ENCODE measurements at places on chromosomes 2 and 18. TPM values are rescaled to one million over a fixed set of nuclear protein-coding genes. Genes with fewer than 3 reads are reported as not detected.

- H3K27me3 ChIP-seq: no peaks in the 10 kb centered on the region
- no peaks in the 10 kb centered on the region for H3K4me1 ChIP-seq
- no peak overlapping the region for H3K27ac ChIP-seq
- DNase-seq: no peak
Observed at GRCh38 chr2:122680662-122681061, 925.2 kb downstream of the TSN start.

DNA sequence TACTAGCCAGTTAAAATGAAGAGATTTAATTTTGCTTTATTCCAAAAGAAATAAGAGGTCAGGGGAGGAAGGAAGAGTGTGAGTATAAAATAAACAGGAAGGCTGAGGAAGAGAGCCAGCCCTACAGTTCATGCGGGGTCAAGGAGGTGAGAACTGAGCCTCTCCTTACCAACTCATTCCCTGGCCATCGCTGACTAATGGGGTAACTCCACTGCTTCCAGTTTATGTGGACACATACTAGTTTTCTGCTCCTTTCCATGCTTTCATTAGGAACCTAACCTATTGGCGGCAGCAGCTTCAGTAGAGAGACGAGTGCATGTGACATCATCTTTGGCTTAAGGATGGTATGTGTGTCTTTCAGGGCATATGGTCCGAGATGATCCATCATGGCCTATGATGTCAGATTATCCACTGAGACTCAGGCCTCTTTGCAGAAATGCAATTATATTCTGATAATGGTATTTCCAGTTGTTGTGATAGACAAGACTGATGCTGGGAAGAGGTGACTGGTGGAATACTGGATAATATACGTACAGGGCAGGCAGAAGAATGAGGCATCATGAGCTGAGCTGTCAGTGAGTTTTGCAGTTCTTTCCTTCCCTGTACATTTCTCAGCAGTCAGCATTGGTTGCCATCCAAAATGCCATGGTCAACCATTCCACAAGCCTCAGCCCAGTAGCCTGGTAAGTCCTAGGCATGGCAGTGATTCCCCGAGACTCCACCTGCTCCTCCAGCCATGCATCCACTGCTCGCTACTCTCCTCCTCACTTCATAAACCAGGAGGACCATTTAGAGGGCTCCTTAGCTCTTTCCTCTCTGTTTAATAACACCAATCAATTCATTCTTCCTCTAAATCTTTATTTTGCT lies 184.6 kb upstream of the OSR1 start:
- H3K4me3 ChIP-seq: no peak overlapping the region
- H3K4me1 ChIP-seq: no peaks in the 10 kb centered on the region
- no peaks in the 10 kb centered on the region for H3K27me3 ChIP-seq
- no peaks in the 10 kb centered on the region for H3K36me3 ChIP-seq

DNA sequence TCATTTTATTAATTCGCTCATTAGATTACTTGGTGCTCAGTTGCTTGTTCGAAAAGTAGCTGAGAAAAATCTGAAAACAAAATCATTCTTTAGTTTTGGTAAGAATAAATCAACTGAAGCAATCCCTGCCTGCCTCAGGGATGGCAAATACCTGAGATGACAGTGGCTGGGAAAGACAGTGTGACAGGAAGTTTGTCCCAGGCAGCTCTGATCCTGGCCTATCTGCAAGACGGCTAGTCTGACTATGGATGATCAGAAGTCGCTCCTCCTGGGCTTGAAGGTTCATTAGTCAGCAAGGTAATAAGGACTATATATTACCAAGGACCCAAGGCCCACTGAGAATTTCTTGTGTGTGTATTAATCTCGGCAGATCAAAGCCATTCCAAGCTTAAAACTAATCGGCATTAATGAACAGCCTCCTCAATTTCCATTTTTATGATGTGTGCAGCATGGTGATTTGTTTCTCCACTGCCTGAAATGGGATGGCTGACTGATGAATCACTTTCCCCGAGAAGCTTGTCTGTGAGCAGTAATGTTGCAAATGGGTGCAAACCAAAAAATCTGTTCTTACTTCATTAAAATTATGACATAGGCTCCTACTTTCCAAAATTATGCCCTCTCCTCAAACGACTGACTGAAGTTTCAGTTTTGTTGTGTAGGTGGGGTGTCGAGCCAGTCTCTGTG lies 199.9 kb downstream of the ACTR3 start:
- no peak overlapping the region for H3K27ac ChIP-seq
- no peaks in the 10 kb centered on the region for H3K27me3 ChIP-seq
- no peaks in the 10 kb centered on the region for H3K36me3 ChIP-seq
- H3K4me1 ChIP-seq: no peaks in the 10 kb centered on the region

DNA sequence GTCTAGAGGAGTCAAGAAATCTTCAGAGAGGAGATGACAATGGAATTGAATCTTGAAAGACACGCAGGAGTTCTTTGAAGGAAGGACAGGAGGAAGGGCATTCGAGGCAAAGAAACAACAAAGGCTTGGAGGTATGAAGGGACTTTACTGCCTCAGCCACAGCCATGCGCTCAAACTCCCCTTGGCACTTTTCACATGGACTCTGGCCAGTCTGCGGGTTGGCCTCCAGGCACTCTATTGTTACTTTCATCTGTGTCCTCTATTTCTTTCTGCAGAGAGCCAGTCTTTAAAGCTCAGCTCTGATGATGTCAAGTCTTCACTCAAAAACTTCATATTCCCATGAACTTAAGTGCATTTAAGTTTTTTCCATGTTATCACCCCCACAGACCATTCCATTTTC lies 95.4 kb downstream of the ZAP70 start:
- H3K4me1 ChIP-seq: no peaks in the 10 kb centered on the region
- no peak overlapping the region for H3K27ac ChIP-seq
- no peak overlapping the region for H3K4me3 ChIP-seq
- DNase-seq: no peak
- no peaks in the 10 kb centered on the region for H3K27me3 ChIP-seq
- peaks cover 17% of the 10 kb centered on the region for H3K36me3 ChIP-seq

DNA sequence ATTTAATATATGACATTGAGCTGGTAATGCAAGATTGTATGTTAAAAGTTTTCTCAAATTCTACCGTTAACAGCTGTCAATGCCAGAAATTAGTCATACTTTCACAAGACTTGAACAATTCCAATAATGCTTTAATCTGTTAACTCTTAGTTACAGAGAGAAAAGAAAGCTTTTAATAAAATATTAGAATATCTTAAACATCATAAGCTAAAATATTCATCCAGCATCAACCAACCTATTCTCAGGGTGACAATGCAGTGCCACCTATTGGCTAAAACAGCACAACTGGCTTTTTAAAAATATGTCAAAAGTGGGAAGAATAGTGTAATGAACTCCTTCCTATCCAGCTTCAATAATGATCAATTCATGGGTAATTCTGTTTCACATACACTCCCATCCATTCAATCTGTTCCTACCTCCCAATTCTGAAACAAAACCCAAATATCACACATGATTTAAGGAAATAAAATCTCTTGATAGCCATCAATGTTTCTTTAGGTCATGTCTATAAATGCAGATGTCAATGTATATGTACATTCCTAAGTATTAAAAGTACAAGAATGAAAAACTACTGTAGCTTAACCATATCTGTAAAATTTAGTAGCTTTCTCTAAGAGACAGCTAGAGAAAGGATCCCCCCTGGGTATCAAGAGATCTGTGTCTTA lies 79.8 kb upstream of the CCDC141 start:
- H3K27ac ChIP-seq: no peak overlapping the region
- no peaks in the 10 kb centered on the region for H3K36me3 ChIP-seq
- no peaks in the 10 kb centered on the region for H3K27me3 ChIP-seq

DNA sequence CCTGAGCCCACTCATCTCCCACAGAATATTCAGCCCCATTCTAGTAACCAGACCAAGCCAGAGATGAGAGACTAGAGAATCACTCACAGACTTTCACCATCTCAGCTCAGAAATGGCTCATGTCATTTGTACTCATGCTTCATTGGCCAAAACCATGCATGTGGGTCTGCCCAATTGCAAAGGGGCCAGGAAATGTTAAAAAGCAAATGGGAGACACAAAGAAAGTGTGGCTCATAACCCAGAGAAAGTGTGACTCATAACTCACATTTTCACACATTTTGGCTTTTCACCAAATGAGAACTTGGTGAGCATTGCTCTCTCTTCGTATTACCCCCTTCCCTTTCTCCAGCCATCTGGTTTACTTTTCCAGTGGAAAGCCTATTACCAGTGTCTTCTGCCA lies 66.2 kb downstream of the MDH1 start:
- no peaks in the 10 kb centered on the region for H3K36me3 ChIP-seq
- DNase-seq: no peak
- peaks cover 5% of the 10 kb centered on the region for H3K27me3 ChIP-seq

DNA sequence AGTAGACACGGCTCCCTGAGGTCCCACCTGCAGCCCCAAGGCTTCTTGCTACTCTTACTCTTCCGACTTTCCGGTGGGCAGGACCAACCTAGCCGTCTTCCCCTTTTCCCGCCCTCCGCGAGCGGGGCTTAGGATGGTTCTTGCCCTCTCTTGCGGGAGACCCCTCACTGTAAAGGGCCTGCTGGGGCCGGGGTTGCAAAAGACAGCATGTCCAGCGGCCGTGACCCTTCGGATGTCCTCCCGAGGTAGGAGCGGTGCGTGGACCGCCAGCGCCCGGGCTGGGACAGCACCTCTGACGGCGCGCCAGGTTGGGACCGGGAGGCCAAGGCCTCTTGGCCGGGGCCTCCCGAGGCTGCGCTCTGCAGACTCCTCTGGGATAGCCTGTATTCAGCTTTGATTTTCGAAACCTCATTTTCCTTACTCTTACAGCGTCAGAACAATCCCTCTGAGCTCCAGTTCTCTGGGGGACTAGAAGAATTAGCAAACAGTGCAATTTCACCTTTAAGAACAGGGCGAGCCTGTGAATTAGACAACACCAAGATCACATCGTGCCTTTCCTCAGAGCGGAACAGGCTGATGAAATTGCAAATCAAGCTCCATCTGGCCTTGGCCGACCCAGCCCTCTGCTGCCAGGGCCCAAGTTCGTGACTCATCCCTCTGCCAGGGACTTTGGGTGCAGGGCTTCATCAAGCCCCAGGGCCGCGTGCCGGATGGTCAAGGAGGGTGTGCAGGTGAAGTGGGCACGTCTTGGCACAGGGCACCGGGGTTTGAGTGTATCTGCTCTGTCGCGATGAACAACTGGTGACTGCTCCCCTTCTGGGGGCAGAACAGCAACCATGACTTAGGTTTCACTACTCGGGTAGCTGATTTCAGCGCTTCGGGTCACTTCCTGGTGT lies 777 bp downstream of the MOCOS start:
- peak overlapping the region; percentile 22 for H3K27ac ChIP-seq
- peaks cover 8% of the 10 kb centered on the region for H3K4me1 ChIP-seq
- no peaks in the 10 kb centered on the region for H3K27me3 ChIP-seq
- no peak for DNase-seq
- H3K36me3 ChIP-seq: no peaks in the 10 kb centered on the region
- H3K4me3 ChIP-seq: peak overlapping the region; percentile 67

ANKRD62 gene
- total RNA-seq: not detected

TNS1 gene
- total RNA-seq: 0.78 TPM

ANO7 gene
- 0.53 TPM for total RNA-seq

PROM2 gene
- 1.1 TPM for total RNA-seq

POTEI gene
- total RNA-seq: not detected

MDH1B gene
- not detected for total RNA-seq

MC2R gene
- total RNA-seq: not detected
